ENCODE measurements at places on chromosomes 1 and 21.

DNA sequence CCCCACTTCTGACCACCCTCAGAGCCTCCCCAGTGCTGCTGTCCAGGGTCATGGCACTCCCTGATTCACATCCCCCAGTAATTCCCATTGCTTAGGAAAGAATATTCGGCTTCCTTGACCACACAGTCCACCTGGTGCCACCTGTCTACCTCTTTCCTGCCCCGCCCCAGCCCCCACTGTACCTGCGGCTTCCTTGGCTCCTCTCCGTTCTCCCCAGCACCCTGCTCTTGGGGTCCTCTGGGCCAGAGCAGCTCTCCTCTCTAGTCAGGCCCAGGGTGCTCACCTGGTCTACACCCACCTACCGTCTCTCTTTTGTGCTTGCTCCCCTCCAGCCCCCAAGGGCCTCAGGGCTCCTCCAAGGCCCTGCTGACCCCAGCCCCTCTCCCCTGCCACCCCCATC is 142.6 kb downstream of the PEX14 start:
- DNase-seq, result no peak

DNA sequence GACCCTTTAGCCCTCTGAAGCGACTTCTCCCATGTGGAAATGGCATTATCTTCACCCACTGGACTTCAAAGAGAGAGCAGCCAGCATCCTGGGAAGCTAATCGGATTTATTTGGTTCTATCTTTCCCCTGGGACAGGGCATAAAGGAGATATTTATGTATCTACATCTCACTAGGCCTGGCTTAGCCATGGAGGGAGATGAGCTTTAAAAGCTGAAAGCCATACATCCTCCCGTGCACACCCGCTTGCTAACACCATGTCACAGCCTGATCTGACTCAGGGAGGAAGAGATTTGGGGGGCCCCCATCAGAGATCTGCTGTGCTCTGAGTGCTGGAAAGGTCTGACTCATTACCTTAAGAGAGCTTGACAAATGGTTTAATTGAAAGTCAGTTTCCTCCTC is 155.9 kb downstream of the PLXNA2 start:
- peak; percentile 4 for DNase-seq

DNA sequence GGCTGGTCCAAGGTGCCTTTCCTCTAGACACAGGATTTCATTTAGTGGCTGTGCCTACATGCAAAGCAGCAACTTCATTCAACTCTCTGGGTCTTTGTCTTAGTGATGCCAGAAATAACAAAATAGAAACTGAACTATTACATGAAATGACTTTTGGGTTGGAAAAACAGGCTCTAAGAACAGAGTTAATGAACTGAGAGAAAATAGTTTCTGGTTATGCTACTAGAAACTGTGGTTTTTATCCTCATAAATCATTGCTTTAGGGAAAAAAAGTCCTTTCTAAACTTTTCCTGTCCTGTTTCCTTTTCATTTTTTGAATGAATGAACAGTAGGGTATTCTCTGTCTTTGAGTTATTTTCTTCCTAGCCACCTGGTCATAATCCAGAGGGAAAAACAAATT is 424.0 kb downstream of the KIF26B start:
- DNase-seq, result no peak

DNA sequence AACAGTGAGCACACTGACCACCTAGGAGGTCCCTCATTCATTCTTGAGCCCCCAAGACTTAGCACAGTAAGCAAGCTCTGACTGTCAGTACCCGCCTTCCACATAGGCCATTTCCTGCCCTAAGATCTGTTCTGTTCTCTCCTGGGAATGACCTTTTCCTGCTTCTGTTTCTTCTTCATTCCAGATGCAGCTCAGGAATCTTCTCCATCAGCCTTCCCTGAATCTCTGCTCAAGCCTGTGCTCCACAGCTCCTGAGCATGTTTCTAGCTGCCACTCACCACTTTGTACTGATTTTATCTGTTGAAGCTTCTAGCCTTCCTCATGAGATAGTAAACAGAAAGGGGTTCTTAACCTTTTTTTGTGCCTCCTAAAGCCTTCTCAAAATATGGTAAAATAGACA is 56.6 kb downstream of the ZNF281 start:
- no peak for DNase-seq

GRCh38 chr1:52613636-52614373 is 11.6 kb downstream of the GPX7 start:
- no peak for DNase-seq

- DNase-seq, result peak; percentile 16
Observed at GRCh38 chr21:36247316-36248010, 72.5 kb upstream of the MORC3 start.

DNA sequence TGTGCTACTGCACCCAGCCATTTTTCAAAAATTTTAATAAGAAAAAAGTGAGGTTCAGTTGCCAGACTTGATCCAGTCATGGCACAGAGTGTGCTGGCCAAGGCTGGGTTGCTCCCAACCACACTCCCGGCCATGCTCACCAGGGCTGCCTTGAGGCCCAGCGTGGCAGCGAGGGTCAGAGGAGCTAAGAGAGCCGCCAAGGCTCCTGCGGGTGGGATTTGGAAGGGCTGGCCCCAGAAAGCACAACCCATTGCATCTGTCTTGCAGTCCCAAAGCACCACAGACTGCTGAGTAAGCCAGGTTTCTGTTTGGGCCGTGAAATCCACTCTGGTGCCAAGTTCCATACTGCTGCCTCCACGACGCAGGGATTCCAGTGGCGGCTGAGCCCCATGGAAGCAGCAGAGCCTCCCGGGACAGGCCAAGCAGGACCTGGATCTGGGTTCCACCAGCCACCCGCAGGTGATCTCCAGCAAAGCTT is 22.6 kb downstream of the ZBTB17 start:
- no peak for DNase-seq

Measured in EL (cell line).